Stimulated activated CD8-positive, alpha-beta memory T cell treated with anti-CD3 and anti-CD28 coated beads, Interleukin-2, amount 100 ng/mL, for 1 hour (primary cell): ENCODE measurements at places on chromosomes 16 and 17.
A peak's percentile ranks its signal among the peaks of the same experiment; 100 is the strongest.

- DNase-seq: no peak
Observed at GRCh38 chr16:8623634-8624033, 2.1 kb downstream of the METTL22 start.

DNA sequence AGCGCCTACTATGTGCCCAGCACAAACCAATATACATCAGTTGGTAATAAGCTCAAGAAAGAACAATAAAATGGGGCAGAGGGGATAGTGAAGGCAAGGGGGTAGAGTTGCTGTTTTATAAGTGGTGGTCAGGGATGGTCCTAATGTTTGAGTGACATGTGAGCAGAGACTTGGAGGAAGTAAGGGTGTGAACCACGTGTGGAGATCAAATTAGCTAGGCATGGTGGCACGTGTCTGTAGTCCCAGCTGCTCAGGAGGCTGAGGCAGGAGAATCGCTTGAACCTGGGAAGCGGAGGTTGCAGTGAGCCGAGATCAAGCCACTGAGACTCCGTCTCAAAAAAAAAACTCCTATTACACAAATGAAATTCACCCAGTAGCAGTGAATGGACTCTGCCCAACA lies 56.5 kb downstream of the IRX6 start:
- DNase-seq: no peak

DNA sequence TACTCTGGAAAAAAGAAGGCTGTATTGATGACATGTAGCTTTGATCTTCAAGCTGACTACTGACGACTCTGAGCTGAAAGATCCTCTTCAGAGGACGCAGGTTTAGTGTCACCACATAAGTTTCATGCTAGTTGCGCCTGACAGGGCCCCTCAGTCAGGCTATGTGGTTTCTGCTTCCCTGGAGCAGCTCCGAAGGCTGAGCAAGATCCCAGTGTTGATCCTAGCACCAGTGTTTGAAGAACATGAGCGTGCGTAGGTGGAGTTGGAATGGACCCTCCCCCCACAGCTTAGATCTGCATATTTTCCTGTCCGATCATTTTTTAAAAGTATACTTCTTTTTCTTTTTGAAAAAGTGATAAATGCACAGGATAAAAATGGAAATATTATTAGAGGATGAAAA lies 17.3 kb downstream of the BANP start:
- DNase-seq: no peak

DNA sequence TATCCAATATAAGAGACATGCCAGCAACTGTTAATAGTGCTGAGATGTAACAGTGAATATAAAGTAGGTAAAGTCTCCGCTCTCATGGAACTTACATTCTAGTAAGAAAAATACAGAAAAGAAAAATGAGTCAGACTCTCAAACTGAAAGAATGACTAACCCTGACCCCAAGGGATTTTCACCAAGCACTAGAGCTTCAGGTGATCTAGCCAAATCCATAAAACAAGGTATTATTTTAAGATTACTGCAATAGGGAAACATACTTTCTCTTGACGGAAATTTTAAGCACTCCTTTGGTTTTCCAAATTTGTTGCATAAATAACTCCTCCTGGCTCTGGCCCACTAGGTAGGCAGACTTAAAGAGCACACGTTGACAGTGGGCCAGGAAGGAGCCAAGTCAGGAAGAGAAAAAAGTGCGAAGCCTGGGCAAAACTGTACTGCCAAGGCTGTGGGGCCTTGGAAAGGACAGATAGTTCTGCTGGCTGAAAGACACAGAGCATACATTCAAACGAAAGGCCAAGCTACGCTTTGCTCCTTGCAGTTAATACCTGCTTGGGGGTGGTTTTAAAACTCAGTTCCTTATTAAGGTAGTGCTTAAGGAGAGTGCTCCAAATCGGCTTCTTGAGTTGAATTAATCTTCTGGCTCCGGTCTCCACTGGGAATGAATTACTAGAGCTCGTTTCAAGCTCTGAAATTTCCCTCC lies 1.4 kb downstream of the GOT2 start:
- DNase-seq: no peak

DNA sequence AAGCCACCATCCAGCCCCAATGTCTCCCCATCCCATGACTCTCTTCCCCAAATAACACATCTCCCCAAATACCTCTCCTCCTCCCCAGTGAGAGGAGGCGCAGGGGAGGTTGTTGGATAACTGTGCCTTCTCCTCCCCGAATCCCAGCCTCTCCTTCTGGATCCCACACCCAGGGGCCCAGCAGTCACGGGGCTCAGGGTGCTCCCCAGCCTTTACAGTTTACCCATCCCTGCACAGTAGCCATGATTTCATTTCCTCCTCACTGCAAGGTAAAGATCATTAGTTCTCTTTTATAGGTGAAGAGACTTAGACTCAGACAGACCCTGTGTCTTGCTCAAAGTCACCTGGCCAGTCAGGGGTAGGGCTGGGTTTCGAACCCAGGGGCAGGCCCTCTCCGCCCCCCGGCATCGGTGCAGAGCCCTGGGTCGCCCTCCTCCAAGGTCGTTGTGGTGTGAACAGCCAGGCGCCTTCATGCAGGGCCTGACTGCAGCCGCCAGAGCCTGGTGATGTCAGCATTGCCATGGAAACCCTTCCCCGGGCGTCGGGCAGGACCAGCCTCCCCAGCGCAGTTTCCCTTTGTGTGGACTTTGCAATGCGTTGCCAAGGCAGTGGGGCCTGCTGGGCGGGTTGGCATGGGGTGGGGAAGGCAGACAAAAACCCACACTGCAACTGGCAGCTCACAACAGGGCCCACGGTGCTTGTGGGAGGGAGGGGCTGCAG lies 53.3 kb upstream of the TOB1 start:
- DNase-seq: peak; percentile 51

- DNase-seq: no peak
Observed at GRCh38 chr17:38431346-38432145, 3.3 kb downstream of the ARHGAP23 start.

GRCh38 chr16:57013229-57013628 lies 23.9 kb downstream of the NLRC5 start:
- no peak for DNase-seq

GRCh38 chr17:72850410-72851118 lies 241.9 kb downstream of the SLC39A11 start:
- no peak for DNase-seq

GRCh38 chr17:61409301-61410112 lies 9.9 kb downstream of the TBX2 start:
- DNase-seq: no peak

DNA sequence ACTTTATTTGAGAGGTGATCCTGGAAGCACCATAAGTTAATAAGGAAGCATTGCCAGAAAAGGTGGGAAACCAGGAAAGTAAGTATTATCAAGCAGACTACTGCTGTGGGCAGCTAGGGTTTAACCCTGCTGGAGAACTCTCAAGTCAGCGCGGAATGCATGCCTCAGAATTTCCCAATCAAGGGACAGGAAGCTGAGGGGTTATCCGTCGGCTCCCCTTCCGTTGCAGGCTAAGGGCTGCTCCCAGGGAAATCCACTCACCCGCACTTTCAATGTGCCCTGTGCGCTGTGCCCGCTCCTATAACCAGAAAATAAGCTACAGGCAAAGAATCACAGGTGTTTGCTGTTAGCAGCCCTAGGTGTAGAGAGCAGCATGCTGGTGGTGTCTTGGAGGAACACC lies 138.5 kb upstream of the CACNG3 start:
- no peak for DNase-seq

GRCh38 chr16:48128769-48129168 lies 27.0 kb downstream of the ABCC12 start:
- DNase-seq: no peak
